ENCODE measurements at places on chromosomes 1 and 21.

- DNase-seq, result no peak
Measured at GRCh38 chr1:11321656-11322491, 48.9 kb downstream of the UBIAD1 start.

- peak; percentile 27 for DNase-seq
Measured at GRCh38 chr1:84506729-84507453, 510 bp upstream of the GNG5 start.

DNA sequence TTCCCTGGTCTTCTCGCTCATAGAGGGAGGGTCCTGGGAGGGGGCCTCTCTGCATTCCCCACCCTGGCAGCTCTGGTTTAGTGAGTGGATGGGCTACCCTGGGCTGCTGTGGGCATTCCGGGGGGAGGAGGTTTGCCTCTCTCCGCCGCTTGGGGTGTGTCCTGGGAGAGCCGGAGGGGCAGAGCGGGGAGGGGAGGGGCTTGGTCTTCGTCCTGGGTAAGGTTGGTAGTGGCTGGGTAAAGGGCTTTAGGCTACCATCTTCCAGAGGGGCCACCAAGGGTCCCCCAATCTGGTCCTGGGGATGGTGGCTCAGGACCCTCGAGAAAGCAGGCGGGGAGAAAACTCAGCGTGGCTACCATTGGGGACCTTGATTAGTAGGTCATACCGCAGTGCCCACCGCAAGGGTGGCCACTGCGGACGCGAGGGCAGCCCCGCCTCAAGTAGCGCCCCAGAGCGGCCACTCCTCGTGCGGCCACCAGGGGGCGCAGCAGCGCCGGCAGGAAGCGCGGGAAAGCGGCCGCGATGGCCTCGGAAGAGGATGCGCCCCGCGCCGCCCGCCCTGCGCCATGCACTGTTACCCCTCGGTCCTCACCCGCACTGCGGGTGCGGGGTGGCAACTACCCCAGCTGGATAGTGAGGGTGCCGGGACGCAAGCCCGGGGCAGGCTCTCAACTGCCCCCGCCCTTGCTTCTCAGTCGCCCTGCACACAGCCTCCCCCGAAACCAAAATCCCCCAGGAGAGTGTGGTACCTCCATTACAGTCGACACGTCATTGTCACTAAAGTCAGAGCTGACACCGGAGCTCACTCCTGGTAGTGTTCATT is 44.1 kb upstream of the SLC25A33 start:
- no peak for DNase-seq

DNA sequence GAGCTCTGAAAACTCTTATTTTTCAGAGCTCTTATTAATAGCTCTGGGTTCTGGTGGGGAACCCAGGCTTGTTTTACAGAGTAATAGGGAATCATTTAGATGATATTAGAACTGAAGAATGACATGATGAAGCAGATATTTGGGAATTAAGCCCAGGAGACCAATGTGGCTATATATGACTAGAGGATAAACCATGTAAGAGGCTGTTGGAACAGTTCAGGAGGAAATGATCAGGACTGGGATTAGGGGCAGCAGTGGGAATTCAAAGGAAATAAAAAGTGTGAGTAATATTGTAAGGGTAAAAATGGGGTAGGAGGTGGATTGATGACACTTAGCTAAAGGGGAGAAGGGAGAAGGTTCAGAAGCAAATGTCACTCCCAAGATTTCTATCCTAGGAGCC is 58.6 kb downstream of the GIPC2 start:
- no peak for DNase-seq

GRCh38 chr1:167184081-167184480 is 36.6 kb upstream of the POU2F1 start:
- no peak for DNase-seq

DNA sequence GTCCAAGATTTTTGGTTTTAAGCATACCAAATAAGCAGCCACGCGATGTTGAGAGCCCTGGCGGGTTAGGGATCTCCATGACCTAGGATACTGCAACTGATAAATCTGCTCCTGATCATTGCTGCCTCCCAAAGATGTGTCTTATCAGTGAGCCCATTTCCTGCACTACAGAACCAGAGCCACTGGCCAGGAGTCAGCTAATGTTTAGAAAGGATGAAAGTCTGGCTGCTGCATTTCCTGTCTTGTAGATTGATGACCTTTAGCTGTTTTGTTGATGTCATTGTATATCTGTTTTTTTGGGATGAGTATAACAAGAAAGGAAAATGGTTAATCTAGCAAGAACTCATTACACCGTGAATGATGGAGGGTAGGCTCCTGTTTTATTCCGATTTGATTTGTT is 74.5 kb downstream of the C1orf21 start:
- no peak for DNase-seq

GRCh38 chr1:95039360-95040031 is 33.3 kb downstream of the ALG14 start:
- DNase-seq, result no peak

DNA sequence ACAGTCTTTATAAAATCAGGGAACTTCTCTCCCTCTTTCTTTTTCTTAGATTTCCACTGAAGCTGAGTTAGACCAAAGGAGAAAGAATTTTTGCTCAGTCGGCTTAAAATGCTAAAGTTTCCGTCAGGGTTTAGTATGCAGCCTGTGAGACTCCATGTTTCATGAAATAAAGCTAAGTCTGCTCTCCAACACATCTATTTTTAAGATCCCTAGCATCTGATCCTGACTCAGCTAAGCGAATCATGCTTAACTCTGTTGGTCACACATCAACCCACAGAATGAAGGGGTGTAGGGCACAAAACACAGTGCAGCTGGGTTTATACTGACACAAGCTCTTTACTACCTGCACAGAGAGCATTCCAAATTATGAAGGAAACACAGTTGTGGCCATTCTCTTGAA is 102.4 kb upstream of the ZNF281 start:
- no peak for DNase-seq

DNA sequence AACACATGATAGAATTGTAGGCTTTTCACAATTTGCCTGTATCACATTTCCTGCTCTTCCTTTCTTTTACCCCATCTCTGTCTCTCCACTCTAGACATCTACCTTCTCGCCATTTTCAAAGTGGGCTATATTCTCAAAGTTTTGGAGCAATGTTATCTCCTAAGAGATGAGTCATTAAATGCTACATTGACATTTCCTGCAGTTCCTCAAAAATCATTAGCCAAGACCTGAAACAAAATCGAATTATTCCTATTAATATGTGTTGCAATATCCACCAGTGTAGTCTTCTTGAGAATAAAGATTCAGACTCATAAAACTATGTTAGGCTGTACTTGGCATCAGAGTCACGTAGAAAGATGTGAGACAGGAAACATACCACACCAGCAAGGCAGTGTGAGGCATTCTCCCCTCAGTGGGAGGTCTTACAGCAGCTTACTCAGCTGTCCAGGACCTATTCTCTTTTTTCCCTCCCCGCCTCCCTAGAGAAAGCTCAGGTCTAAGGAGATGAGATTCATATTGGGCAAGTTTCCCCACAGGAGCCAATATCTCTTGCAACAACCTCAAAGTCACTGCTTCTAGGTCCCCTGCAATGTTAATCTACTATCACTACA is 38.8 kb downstream of the FRRS1 start:
- DNase-seq, result no peak

DNA sequence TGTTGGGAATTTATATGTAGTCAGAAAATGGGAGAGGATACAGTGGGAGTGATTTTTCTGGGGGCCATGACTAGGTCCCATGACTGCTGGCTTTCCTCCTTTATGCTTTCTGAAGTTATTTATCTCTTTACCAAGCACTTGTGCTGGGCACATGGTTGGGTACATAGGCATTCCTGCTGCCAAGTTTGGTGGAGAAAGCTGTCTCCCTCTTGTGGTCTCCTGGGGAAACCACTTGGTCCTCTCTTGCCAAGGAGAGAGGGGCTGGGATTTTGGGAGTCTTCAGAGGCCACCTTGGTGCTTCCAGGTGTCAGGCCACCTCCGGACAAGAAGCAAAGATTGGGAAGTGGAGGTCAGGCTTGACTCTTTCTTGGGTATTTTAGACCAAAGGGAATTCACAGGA is 120.2 kb upstream of the KCNE2 start:
- DNase-seq, result no peak

GRCh38 chr1:113783254-113784103 is 24.2 kb upstream of the PHTF1 start:
- DNase-seq, result peak; percentile 94

DNA sequence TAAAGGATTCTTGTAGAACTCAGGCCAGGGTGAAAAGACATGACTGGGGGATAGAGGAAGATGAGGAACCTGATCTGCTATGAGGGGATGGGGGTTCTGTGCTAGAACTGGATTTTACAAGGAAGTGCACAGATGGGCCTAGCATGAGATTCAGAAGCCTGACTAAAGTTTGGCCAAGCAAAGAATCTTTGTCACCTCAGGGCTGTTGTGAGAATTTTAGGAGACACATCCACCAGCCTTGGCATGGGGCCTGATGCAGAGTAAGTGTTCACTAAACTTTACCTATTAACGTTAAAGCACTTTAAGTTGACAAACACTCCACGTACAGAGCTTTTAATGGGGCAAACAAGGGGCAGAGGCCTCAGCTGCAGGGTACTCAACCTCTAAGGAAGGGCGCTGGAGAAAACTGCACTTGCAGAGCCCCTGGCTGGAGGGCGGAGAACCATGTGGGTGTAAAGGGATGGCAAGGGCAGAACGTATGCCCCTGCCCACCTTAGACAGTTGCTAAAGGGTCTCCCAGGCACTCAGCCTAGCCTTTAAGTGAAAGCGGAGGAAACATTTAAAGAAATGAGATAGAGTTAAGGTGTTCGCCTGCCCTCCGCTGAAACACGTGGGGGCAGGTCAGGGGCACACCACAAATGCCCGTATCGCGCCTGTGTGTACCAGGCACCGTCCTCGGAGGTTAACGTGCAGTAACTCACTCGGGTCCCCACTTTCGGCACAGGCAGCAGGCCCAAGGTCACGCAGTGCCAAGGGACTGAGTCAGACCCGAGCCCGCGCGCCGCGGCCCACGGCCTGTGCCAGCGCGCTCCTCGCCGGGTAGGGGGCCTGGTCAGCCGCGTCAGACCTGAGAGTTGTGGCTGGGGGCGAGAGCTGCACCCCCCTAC is 990 bp upstream of the MRPS6 start:
- DNase-seq, result no peak

DNA sequence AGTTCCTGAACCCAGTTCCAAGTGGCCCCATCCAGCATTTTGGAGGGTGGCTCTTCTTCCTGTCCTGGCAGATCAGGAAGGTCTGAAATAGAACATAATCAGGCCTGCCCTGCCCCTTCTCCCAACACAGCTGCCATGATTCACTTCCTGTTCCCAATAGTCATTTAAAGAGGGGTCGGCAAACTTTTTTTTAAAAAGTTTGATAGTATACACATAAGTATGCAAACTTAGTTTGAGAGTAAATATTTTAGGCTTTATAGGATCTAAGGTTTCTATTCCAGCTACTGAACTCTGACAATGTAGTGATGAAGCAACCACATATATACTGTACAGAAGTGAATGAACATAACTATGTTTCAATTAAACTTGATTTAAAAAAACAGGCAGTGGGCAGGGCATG is 66.4 kb downstream of the LUZP1 start:
- no peak for DNase-seq

GRCh38 chr1:160640359-160641123 is 6.3 kb downstream of the SLAMF1 start:
- peak; percentile 63 for DNase-seq

GRCh38 chr1:208161005-208161404 is 83.2 kb downstream of the PLXNA2 start:
- no peak for DNase-seq

DNA sequence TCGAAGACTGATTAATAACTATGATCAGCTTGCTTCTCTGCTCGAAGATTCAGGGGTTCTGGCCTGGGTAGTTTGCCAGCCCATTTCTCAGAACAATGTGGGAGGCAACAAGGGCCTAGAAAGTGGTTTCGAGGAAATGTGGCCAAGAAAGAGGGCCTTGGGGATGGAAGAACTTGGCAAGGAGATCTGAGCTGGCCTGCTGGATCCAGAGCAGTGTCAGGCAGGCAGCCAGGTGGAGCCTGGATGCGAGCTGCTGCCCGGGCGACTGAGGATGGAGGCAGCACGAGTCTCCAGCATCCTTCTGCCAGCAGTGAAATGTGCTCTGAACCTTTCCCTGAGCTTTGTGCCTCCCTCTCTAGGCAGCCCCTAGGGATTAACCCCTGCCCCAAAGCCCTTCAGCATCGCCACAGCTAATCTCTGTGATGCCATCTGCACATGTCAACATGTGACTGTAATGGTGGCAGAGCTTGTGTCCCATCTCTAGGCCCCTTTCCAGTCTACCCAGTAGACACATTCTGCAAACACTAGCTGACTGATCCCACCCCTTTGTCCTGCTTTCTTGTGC is 61.0 kb upstream of the NEK2 start:
- no peak for DNase-seq

GRCh38 chr1:218556016-218556415 is 210.9 kb downstream of the TGFB2 start:
- no peak for DNase-seq

DNA sequence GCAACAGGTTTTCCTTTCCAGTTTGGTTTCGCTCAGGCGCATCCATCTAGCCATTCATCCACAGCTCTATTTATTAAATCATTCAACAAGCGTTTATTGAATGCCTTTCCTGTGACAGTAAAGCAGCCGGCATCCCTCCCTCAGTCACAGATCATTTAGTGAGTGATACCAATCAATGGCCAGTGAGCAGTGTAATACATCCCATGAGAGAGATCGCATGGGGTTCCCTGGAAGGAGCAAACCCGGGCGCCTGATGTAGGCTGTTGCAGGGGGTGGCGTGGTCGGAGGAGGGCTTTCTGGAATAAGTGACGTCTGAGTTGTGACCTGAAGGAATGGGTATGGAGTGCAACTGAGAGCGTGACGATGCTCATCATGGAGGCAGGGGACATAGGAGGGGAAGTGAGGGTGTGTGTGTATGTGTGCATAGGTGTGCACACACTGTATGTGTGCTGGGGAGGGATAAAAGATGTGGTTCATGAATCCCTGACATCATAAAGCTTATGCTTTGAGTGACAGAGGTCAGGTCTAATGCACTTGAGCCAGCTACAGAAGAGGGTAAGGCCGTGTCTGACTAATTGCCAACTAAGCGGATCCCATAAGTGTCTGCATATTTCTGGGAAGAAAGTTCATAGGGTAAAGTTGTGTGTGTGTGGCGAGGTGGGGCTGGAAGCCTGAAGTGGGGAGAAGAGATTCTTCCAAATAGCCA is 6.6 kb downstream of the FCMR start:
- no peak for DNase-seq

GRCh38 chr1:24263211-24263610 is 55.9 kb upstream of the GRHL3 start:
- DNase-seq, result no peak

DNA sequence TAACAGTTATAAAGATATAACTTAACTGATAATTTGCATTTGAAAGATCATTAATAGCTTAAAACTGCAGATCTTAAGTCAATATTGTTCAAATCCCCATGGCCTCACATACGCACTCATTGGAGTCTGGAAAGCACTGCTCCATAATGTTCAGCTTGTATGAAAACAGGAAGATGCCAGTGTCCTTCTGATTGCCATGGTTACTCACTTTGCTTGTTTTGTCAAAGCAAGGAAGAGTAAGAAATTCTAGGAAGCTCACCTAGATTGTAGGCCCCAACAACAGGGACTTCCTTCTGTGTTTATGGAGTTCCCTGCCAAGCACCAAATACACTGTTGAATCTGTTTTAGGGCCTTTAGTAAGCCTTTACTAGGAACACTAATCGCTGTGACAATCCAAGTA is 10.9 kb downstream of the GAS5 start:
- no peak for DNase-seq

GRCh38 chr21:42159560-42160110 is 59.3 kb upstream of the ABCG1 start:
- DNase-seq, result no peak

Measured in GF-D8 (cell line).